Neural progenitor cell (in vitro differentiated cells): ENCODE measurements at places on chromosomes 11 and 22.

GRCh38 chr11:95252586-95252985, 21.6 kb upstream of the SESN3 start:
- no peaks in the 10 kb centered on the region for H3K27me3 ChIP-seq
- no peak overlapping the region for H3K27ac ChIP-seq
- H3K4me3 ChIP-seq = no peak overlapping the region
- no peak for DNase-seq

DNA sequence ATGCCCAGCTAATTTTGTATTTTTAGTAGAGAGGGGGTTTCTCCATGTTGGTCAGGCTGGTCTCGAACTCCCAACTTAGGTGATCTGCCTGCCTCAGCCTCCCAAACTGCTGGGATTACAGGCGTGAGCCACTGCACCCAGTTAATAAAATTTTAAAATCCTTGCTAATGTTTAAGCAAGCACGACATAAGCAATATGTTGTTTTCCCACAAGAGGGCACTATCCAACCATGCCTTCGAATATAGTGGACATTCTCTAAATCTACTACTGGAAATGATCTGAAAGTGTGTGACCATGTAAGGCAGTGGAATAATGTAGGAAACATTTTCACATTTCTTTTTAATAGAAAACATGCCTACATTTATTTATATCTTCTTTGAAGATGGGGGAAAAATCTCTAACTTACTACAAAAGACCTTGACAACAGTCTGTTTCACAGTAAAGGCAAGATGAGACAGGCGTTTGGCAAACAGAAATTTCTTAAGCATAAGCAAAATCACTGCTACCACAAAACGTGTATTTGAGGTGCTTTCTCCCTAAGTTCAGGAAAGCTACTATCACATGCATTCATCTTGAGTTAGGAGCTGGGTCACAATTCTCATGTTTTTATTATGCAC, 38.2 kb downstream of the PITPNB start:
- peak; percentile 67 for DNase-seq
- no peak overlapping the region for H3K27ac ChIP-seq
- H3K27me3 ChIP-seq = no peaks in the 10 kb centered on the region

DNA sequence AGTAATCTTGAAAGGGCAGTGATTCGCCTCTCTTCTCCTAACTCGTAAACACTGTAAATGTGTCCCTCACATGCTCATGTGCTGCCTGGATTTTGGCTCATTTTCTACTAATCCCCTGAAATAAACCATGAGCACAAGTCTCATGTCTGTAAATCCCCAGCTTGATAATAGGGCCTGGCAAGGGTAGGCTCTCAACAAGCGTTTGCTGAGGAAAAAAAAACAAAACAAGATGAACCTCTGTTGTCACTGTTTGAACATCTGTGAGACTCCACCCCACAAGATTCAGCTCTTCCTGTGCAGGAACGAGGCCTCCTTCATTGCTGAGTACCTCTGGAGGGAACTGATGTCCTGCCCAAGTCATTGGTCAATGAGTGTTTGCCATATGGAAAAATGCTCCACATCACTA, 4.5 kb upstream of the CYB5R2 start:
- no peak overlapping the region for H3K27ac ChIP-seq
- no peak overlapping the region for H3K4me3 ChIP-seq
- peaks cover 10% of the 10 kb centered on the region for H3K27me3 ChIP-seq
- no peak for DNase-seq
- H3K36me3 ChIP-seq = no peaks in the 10 kb centered on the region
- H3K4me1 ChIP-seq = peaks cover 4% of the 10 kb centered on the region

DNA sequence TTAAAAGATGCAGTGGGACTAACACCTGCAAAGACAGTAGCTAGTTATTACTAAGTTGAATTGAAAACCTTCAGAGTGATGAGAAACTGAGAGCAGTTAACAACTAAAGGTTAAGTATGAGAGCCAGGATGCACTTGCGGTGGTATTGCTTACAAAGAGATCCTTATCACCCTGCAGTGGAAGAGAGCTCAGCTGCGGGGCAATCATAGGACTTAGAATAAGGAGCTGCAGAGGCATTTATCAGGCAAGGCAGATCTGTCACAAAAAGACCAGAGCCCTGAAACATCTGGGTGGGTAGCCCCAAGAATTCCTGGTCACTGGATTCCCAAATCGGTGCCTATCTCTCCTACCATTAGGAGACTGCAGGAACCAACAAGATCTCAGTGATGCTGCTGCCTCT, 34.3 kb upstream of the CFAP300 start:
- no peaks in the 10 kb centered on the region for H3K4me1 ChIP-seq
- H3K27me3 ChIP-seq = no peaks in the 10 kb centered on the region
- no peaks in the 10 kb centered on the region for H3K36me3 ChIP-seq
- H3K27ac ChIP-seq = no peak overlapping the region
- DNase-seq = no peak

DNA sequence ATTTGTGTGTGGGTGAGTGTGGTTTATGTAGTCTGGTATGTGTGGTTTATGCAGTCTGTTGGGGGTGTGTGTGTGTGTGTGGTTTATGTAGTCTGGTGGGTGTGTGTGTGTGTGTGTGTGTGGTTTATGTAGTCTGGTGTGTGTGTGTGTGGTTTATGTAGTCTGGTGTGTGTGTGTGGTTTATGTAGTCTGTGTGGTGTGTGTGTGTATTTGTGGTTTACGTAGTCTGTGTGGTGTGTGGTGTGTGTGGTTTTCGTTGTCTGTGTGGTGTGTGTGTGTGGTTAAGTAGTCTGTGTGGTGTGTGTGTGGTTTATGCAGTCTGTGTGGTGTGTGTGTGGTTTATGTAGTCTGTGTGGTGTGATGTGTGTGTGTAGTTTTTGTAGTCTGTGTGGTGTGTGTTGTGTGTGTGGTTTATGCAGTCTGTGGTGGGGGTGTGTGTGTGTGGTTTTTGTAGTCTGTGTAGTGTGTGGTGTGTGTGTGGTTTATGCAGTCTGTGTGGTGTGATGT, 26.2 kb upstream of the PARVG start:
- no peak overlapping the region for H3K4me3 ChIP-seq
- DNase-seq = no peak
- no peaks in the 10 kb centered on the region for H3K27me3 ChIP-seq
- no peak overlapping the region for H3K27ac ChIP-seq

DNA sequence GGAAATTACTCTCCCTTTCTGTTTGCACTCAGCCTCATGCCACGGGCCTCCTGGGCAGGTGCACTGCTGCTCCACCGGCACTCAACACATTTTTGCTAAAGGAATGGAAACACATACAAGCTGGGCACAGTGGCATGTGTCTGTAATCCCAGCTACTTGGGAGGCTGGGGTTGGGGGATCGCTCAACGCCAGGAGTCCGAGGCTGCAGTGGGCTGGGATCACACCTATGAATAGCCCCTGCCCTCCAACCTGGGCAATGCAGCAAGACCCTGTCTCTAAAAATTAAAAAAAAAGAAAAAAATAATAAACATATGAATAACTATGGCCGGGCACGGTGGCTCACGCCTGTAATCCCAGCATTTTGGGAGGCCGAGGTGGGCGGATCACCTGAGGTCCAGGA, 30.6 kb downstream of the RRP7A start:
- no peak overlapping the region for H3K27ac ChIP-seq
- H3K4me3 ChIP-seq = no peak overlapping the region
- H3K27me3 ChIP-seq = no peaks in the 10 kb centered on the region
- DNase-seq = no peak
- H3K4me1 ChIP-seq = peaks cover 7% of the 10 kb centered on the region
- no peaks in the 10 kb centered on the region for H3K36me3 ChIP-seq

- H3K4me1 ChIP-seq = peaks cover 9% of the 10 kb centered on the region
- no peak overlapping the region for H3K27ac ChIP-seq
- no peaks in the 10 kb centered on the region for H3K36me3 ChIP-seq
- H3K27me3 ChIP-seq = no peaks in the 10 kb centered on the region
Measured at GRCh38 chr11:6142936-6143335, 27.2 kb downstream of the OR52B2 start.

DNA sequence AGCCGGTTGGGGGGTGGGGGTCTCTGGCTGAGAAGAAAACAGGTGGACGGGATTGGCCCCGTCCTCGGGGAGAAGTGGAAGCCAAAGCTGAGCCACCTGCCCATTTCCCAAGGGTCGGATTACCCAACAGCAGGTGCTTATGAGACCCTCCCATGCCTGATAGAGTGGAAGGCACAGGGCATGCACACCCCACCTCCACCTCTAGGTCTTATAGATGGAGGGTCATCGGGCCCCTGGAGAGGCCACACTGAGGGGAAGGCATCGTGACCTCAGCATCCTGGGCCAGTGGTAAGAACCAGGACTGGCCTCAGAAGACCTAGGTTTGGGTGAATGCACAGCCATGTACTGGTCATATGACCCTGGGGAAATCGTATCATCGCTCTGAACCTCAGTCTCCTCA, 85.9 kb downstream of the BUD13 start:
- H3K36me3 ChIP-seq = no peaks in the 10 kb centered on the region
- H3K4me3 ChIP-seq = no peak overlapping the region
- H3K4me1 ChIP-seq = peaks cover 17% of the 10 kb centered on the region
- H3K27me3 ChIP-seq = no peaks in the 10 kb centered on the region

- no peaks in the 10 kb centered on the region for H3K36me3 ChIP-seq
- H3K4me1 ChIP-seq = no peaks in the 10 kb centered on the region
- H3K27ac ChIP-seq = no peak overlapping the region
- H3K27me3 ChIP-seq = no peaks in the 10 kb centered on the region
- DNase-seq = no peak
- no peak overlapping the region for H3K4me3 ChIP-seq
Measured at GRCh38 chr11:106827687-106828086, 190.6 kb downstream of the GUCY1A2 start.

DNA sequence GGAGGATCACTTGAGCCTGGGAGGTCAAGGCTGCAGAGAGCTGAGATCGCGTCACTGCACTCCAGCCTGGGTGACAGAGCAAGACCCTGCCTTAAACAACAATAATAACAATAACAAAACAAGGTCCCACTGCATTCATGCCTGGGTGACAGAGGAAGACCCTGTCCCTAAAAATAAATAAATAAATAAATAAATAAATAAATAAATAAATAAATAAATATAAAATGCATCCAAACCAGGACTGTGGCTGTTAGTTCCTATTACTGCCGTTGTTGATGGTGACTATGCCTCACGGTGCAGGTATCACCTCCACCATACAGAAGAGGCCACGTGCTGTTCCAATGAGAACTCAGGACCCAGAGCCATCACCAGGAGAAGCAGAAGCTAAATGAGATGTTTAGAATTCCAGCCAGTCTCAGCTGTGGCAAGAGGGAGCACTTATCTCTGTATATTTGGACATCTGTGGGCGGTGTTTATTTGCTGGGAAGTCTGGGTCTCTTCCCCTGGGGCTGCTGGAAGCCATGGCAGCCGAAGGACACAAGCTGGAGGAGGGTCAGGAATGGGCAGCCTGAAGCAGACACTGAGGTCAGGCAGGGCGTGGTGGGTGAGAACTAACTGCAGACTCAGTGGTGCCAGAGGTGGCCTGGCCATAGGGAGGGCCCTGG, 21.6 kb downstream of the C11orf86 start:
- no peaks in the 10 kb centered on the region for H3K36me3 ChIP-seq
- H3K4me1 ChIP-seq = no peaks in the 10 kb centered on the region
- H3K27ac ChIP-seq = no peak overlapping the region

DNA sequence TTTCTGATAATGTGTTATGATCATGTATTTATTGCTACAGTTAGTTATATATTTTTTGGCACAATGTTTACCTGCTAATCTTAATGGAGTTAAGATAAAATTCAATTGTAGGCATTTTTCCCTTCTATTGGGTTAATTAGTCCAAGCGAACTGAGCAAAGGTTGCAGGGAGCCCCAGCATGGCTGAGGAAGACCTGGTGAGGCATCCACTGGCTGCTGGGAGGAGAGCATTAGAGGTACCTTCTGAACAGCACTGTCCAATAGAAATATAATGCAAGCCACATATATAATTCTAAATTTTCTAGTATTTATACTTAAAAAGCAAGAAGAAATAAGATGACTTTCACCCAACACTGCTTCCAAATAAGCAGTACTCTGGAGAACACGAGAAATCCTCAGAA, 689 bp upstream of the TMEM126A start:
- no peaks in the 10 kb centered on the region for H3K27me3 ChIP-seq
- peak overlapping the region; percentile 81 for H3K4me3 ChIP-seq
- no peak overlapping the region for H3K27ac ChIP-seq
- H3K4me1 ChIP-seq = peaks cover 7% of the 10 kb centered on the region

DNA sequence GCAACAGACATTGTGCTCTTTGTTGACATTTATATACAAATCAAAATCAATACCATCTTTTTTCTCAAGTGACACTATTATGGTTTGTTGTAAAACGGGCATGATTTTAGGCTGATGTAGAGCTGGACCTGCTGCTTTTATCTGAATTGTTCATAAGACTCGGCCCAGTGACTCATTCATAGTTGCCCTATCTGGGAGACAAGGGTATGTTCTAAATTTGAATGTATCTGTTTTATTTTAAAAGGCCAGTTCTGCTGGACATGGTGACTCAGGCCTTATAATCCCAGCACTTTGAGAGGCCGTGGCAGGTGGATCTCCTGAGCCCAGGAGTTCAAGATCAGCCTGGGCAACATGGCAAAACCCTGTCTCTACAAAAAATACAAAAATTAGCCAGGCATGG, 39.3 kb downstream of the CEP295 start:
- no peaks in the 10 kb centered on the region for H3K27me3 ChIP-seq
- H3K36me3 ChIP-seq = peaks cover 61% of the 10 kb centered on the region
- no peak for DNase-seq
- H3K27ac ChIP-seq = no peak overlapping the region
- H3K4me1 ChIP-seq = peaks cover 7% of the 10 kb centered on the region
- no peak overlapping the region for H3K4me3 ChIP-seq

- no peak overlapping the region for H3K4me3 ChIP-seq
- no peaks in the 10 kb centered on the region for H3K27me3 ChIP-seq
- no peak for DNase-seq
- H3K27ac ChIP-seq = no peak overlapping the region
Measured at GRCh38 chr11:115338476-115338875, 165.7 kb downstream of the CADM1 start.

DNA sequence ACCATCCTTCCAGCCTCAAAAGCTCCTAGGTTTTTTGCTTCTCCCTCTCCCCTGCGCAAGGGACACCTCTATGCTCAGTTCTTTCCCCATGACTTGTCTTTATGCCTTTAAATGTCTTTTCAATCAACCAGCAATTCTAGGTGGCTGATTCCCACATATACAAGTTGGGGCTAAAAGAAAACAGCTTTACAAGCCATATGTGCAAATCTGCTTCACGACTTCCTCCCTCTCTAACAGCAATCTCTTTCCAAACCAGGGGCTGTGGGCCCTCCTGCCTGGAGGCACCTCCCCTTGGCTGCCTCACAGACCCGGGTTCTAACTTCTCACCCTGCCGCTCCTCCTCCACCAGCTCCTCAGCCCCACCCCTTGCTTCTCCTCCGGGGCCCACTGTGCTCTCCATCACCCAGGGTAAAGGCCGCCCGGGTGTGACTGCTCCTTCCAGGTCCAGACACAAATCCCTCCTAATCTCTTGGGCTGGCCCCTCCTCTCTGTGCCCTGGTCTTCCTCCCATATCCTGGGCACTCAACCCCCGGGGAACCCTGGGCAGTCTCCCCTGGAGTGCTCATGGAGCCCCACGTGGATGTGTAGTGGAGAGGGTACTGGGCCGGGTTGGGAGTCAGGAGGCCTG, 14.1 kb downstream of the TMPRSS13 start:
- peak; percentile 29 for DNase-seq
- H3K4me1 ChIP-seq = peaks cover 5% of the 10 kb centered on the region
- no peaks in the 10 kb centered on the region for H3K36me3 ChIP-seq
- no peak overlapping the region for H3K4me3 ChIP-seq
